ENCODE measurements at places on chromosomes 11 and 22.
A peak's percentile ranks its signal among the peaks of the same experiment; 100 is the strongest.

DNA sequence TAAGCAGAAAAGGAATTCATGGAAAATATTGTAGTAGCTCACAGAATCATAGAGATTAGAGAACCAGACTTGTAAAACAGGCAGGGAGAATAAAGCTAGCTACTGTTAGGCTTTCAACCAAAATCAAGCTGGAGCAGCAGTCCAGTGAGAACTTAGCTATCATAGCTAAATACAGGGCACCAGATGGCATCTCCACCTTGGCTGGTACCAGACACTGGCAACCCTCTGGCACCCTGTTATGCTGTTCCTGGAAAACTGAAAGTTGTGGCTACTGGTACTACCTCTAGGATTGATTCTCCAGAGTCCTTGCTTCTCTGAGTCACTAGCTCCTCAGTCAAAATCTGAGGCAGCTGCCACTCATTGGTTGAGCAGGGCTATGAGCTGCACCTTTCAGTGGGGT, 6.0 kb upstream of the DRD2 start:
- DNase-seq = no peak

DNA sequence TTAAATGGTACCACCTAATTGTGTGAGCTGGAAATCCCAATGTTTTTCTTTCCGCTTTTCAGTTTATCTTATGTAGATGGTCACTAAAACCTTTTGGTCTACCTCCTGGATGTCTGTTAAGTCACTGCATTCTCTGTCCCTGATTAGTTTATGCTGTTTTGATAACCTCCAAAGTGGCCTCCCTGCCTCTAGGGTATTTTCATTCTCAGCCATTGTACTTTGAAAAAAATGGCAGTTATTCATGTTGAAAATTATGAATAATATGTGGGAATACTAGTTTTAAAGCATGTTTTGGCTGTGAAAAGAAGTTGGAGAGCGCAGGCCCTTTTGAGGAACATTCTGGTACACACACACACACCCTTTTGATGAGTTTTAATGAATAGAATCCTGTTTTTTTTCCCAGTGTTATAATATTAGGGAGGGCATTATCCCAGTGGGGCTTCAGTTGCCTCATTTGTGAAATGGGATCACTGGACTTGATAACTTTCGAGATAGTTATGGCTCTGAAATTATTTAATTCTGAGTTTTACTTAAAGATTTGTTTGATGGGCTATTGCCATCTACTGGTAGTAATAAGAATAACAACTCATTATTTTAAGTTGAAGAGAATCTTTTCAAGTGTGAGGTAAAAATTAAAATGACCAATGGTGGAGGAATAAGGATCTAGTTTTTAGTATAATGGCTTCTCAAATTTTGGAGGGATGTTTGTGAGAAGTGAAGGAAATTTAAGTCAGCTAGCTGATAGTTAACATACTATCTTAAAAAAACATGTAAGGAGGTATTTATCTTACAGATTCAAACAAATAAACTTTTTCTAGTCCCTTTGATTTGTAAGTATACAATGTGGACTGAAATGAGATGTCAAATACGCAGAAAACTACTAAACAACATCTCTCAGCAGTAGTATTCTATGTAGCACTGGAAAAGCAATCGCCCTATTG, 3.9 kb downstream of the FDX1 start:
- DNase-seq = peak; percentile 24

DNA sequence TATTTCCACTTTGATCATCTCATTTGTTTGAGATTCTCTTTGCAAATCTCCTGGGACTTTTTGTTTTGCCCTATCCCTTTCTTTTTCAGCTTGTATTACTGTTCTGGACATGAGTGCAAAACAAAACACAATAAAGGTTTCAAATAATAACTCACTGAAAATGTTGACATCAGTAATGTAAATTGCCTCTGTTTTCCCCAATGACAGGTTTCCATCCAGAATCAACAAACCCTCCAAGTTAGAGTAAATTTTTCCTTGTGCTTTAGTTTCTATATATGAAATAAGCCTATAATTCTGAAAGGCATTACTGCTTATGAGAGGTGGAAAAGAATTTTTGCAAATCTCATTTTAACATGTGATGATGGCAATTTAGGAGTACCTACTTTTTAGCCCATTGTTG, 187.0 kb upstream of the ANO3 start:
- DNase-seq = no peak

DNA sequence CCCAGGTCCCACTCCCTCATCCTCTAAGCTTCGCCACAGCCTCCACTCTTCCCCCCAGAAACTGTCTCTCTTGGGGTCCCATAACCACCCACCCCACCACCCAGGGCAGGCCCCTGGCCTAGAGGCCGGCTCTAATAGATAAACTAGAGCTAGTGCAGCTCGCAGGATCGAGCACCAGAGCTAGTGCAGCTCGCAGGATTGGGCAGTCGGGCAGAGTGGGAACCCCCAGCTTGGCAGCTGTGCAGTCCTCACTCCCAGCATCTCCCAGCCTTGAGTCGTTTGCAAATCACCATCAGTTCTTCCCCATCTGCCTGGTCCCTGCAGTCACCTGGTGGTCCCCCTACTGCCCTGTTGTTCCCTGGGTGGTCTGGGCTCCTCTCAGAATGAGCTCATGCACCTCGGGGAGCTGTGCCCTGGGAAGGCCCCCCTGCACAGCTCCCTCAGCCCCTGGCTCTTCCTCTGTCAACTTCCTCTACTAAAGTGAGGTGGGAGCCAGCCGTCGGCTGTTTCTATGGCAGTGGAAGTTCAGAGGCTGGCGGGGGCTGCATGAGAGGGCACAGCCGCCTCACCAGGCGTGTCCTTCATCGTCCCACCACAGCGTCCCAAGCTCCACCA, 15.5 kb upstream of the SHANK2 start:
- DNase-seq = no peak

DNA sequence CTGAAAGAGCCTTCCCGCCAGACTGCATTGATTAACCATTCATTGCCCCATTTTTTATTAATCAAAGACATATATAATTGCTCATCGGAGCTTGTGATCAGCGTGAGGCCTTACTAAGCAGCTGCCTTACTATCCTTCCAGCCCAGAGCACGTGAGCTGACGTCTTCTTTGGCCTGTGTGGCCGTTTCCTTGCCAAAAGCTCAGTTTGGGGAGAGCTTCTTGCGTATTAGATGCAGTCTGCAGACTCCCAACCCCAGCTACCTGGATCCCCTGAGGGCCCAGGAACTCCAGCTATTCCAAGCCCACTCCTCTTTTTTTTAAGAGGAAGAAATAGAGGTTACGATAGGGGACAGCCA, 784 bp upstream of the SLC43A3 start:
- DNase-seq = no peak

DNA sequence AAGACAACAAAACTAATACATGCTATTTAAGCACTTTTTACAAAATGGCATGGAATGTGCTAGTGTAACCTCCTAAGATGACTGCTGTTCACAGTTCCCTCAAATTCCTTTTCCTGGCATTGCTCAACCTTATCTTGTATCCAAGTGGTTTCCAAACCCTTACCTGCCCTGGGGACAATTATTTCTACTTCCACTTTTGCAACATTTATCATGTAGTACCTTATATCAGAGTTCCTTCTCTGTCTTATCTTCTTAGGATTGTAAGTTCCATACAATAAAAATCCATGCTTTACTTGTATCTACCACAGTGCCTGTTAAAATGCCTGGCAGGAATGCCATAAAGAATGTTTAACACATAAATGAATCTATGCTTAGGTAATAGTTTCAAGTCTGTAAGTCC, 109.2 kb upstream of the MTMR2 start:
- DNase-seq = no peak

GRCh38 chr22:44550711-44551491, 52.9 kb upstream of the RTL6 start:
- no peak for DNase-seq

GRCh38 chr11:10326012-10326964, 21.4 kb downstream of the ADM start:
- DNase-seq = no peak

GRCh38 chr11:57072640-57073039, 83.9 kb downstream of the OR5AK2 start:
- no peak for DNase-seq

- no peak for DNase-seq
These were observed 3.9 kb downstream of the MDK start for GRCh38 chr11:46385169-46386004.

- DNase-seq = peak; percentile 64
These were observed 1.1 kb upstream of the TTLL1 start for GRCh38 chr22:43090130-43090789.

- no peak for DNase-seq
These were observed 86.1 kb downstream of the TRIM44 start for GRCh38 chr11:35748644-35749043.

Measured in KG1 (cell line).